ENCODE measurements at places on chromosomes 2 and 18.

- no peak overlapping the region for H3K4me3 ChIP-seq
- H3K36me3 ChIP-seq: no peaks in the 10 kb centered on the region
- H3K4me1 ChIP-seq: no peaks in the 10 kb centered on the region
Observed at GRCh38 chr2:170212625-170213280, 34.8 kb downstream of the MYO3B start.

- no peak overlapping the region for H3K27ac ChIP-seq
- no peaks in the 10 kb centered on the region for H3K36me3 ChIP-seq
- no peaks in the 10 kb centered on the region for H3K27me3 ChIP-seq
- no peak for DNase-seq
Observed at GRCh38 chr2:143345887-143346787, 216.9 kb downstream of the ARHGAP15 start.

DNA sequence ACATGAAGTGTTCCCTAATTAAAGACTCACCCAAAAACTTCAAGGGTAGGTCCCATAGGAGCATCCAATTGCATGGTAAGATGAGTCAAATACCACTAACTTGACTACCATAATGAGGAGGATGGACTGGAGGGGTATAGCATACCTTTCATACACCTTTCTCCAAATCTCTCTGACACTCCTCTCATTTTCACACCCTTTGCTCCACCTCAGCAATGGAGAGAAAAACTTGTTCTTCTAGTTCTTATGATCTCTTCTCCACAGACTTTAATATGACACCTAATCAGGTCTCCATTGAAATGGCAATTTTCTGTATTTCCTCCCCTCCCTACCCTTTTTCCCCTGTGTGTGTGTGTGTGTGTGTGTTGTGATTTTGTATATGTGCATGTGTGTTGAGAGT lies 41.1 kb upstream of the MAP2 start:
- no peak overlapping the region for H3K27ac ChIP-seq
- no peaks in the 10 kb centered on the region for H3K27me3 ChIP-seq
- H3K4me3 ChIP-seq: no peak overlapping the region
- no peak for DNase-seq
- H3K4me1 ChIP-seq: no peaks in the 10 kb centered on the region

- no peak for DNase-seq
- H3K4me3 ChIP-seq: no peak overlapping the region
- H3K36me3 ChIP-seq: no peaks in the 10 kb centered on the region
- H3K27ac ChIP-seq: no peak overlapping the region
Observed at GRCh38 chr2:52936029-52936428, 831.6 kb upstream of the CHAC2 start.

GRCh38 chr2:1686784-1687105 lies 57.6 kb downstream of the PXDN start:
- H3K27me3 ChIP-seq: no peaks in the 10 kb centered on the region
- no peak overlapping the region for H3K27ac ChIP-seq
- no peak for DNase-seq
- H3K4me1 ChIP-seq: no peaks in the 10 kb centered on the region

GRCh38 chr18:79156327-79156726 lies 87.1 kb downstream of the ATP9B start:
- DNase-seq: no peak
- no peaks in the 10 kb centered on the region for H3K27me3 ChIP-seq
- H3K4me3 ChIP-seq: no peak overlapping the region
- H3K4me1 ChIP-seq: no peaks in the 10 kb centered on the region
- no peaks in the 10 kb centered on the region for H3K36me3 ChIP-seq
- H3K27ac ChIP-seq: no peak overlapping the region

All from breast epithelium (tissue), 4 donors.